ENCODE measurements at places on chromosomes 2 and 18.

DNA sequence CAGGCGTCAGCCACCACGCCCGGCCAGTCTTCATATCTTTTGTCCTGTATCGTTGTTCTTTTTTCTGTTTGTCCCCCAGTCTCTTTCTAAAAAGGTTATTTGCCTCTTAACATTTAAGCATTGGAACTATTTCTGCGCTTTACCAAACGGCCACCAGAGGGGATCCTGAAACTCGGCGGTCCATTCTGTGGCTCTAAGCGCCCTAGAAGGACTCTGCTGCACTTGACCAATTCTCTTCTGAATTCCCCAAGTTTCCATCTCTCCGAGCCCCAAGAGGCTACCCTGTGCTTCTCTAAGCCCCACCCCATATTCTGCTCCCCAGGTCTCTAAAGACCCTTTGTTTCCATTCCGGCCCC, 33.1 kb upstream of the REG3G start:
- DNase-seq = peak; percentile 25

DNA sequence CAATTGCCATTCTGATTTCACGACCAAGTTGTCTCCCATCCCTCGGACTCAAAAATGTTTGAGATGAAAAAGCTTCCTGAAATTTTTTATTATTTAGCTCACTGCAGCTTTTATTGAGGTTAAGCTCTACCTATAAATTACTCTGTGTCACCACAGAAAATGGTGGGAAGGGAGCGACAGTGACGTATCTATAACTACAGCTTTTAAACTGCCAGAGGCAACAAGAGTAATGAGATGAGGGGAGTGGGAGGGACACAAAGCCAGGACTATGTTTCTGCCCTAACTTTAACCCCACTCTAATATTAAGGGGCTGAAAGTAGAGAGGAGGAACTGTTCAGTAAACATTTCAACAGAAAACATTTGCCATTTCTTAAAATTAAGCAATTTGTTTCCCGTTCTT, 37.4 kb downstream of the SMAD2 start:
- DNase-seq = no peak

DNA sequence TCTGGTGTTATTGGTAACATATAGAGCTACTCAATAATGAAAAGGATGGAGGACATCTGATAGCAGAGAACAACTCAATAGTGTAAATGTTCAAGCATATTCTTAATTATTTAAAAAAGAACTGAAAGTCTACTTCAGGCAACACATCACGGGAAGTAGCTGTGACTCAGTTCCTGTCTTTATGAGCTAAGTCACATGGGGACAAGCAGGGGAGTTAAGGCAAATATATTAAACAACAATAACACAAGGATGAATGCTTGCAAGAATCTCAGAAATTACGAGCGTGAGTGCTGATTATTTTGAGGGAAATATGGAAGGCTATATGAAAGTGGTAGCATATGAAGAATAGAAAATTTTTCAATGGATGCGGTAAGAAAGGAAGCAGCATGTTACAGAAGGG, 4.0 kb upstream of the HNMT start:
- DNase-seq = no peak

GRCh38 chr2:27776097-27776496, 4.6 kb downstream of the MRPL33 start:
- no peak for DNase-seq

DNA sequence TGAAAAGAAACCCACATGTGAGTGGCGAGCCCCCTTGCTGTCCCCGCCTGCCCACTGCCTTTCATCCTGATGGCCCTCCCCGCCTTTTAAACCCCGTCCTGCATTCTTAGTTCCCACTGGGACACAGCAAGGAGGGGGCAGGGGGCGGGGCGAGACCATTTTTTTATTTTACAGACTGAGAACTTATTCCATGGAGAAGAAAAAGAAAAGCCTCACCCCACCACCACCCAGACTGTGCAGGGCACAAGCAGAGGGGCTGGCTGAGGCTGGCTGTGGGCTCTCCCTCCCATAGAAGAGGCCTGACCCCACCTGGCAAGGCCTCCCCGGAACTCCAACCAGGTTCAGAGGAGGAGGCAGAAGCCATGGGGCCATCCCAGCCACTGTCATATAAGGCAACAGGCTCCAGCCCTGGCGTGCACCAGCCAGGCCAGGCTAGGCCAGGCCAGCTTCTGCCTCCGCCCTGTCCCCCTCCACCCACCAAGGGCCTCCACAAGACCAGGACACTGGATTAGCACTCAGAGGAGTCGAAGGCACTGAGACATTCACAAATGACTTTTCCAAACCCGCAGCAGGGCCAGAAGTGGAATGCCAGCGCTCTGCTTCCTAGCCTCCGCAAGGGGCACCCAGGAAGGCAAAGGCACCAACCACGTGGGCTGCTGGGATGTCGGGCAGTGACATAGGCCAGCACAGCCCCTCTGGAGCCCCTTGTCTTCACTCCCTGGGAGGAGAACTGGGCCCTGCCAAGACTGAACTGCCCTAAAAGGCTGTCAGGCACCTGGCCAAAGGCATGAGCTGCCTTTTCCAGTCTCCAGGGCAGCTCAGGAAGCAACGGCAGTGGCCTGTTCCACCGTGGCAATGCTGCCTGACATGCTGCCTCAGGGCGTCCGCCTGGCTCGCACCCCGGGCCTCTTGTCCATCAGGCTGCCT, 37.5 kb upstream of the SEMA4C start:
- DNase-seq = no peak

- DNase-seq = no peak
These were observed 15.4 kb downstream of the ACOXL start for GRCh38 chr2:110747522-110748488.

DNA sequence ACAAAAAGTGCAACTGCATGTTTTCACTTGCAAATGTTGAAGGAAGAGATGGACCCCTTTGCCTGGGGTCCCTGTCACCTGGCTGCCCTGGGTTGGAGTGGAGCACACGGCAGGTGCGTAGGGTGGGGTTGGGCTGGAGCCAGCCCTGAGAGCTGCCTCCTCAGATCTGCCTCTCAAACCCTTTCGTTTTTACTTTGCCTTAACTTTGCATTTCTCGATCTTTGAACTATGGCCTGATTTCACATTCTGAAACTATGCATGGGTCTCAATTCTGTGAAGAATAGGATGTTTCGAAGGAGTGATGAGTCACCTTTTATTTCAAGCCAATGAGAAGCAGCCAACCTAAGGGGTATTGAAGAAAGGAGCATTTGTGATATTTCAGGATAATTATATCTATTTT, 132.8 kb downstream of the ACOXL start:
- DNase-seq = no peak

- no peak for DNase-seq
These were observed 91.5 kb upstream of the BCL11A start for GRCh38 chr2:60644951-60645350.
